Activated naive CD4-positive, alpha-beta T cell treated with anti-CD3 and anti-CD28 coated beads for 36 hours (primary cell): ENCODE measurements at places on chromosomes 12 and 14.

- no peak for DNase-seq
These were observed 10.5 kb upstream of the PLBD2 start for GRCh38 chr12:113347892-113348291.

DNA sequence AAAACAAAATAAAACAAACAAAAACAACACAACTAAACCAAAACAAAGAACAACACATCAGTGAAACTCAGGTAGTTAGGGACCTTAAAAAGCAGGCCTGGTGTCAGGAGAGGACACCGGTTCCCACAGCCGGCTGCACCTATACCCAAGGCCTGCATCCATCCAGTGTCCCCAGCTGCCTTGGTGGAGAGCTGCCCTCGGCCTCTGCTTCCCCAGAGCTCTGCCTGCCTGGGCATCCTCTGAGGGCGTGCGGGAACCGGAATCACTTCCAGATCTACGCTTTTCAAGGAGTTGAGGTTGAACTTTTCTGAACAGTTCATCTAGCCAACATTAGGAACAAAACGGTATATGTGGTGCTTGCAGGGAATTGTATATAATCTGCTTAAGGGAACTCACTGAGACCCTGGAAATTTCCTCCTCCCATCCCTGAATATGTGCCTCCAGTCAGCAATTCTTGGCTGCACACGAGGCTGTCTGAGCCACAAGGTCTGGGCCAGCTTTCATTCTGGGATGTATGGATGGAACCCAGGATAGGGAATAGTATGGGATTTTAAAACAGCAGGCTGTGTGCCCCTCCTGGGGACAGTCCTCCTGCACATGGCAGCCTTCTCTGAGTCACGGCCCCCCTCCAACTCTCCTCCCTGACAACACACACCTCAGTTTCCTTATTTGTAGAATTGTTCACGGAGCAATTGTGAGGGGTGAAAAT lies 319.0 kb upstream of the RTL1 start:
- DNase-seq, result no peak

DNA sequence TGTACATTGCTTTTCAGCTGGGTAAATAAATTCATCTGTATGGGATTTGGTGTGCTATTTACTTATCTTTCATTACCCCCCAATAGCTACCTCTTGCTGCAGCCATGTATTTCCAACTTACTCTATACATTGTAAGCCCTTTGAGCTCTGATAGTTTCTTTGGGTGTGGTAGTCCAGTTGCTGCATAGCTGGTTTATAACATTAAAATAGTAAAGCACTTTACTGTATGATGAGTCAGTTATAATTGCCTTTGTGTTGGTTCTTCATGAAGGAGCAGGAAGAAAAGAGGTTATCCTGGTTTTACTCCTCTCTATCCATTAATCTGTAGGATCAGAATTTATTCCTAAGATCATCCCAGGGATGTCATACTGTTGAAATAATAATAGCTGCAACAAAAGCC lies 15.7 kb downstream of the TBC1D30 start:
- no peak for DNase-seq

- DNase-seq, result no peak
These were observed 3.5 kb downstream of the MYF6 start for GRCh38 chr12:80710727-80711449.

- no peak for DNase-seq
These were observed 2.4 kb downstream of the C12orf75 start for GRCh38 chr12:105332925-105333324.

DNA sequence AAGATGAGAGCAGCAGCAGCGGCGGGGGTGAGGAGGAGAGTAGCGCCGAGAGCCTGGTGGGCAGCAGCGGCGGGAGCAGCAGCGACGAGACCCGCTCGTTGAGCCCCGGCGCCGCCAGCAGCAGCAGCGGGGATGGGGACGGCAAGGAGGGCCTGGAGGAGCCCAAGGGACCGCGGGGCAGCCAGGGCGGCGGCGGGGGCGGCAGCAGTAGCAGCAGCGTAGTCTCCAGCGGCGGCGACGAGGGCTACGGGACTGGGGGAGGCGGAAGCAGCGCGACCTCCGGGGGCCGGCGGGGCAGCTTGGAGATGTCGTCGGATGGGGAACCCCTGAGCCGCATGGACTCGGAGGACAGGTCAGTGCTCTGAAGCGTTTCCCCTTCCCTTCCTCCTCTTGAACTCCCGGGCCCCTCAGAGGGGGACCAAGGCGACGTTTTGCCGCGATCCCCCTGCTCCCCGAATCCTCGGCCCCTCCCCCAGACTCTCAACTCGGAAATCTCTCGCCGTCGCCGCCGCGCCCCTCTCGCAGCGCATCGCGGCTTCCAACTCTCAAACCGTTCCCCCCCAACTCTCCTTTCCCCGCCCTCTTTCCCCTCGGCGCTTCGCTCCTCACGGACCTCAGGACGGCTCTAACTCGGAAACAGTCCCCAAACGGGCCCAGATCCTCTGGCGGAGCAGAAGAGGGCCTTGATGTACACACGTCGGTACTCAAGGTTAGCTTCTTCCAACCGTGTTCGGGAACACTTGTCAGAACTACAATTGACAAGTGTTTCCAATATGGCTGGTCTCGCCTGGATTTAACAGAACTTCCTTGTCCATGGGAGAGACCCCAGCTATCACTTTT lies 947 bp downstream of the AEBP2 start:
- DNase-seq, result peak; percentile 59

- peak; percentile 61 for DNase-seq
These were observed 647 bp upstream of the ESPL1 start for GRCh38 chr12:53267306-53267998.

- DNase-seq, result no peak
These were observed 447.6 kb upstream of the SEL1L start for GRCh38 chr14:81981307-81981675.

- no peak for DNase-seq
These were observed 65.8 kb upstream of the SLC8A3 start for GRCh38 chr14:70254476-70254961.

- DNase-seq, result no peak
These were observed 15.7 kb upstream of the CIPC start for GRCh38 chr14:77082356-77082755.

DNA sequence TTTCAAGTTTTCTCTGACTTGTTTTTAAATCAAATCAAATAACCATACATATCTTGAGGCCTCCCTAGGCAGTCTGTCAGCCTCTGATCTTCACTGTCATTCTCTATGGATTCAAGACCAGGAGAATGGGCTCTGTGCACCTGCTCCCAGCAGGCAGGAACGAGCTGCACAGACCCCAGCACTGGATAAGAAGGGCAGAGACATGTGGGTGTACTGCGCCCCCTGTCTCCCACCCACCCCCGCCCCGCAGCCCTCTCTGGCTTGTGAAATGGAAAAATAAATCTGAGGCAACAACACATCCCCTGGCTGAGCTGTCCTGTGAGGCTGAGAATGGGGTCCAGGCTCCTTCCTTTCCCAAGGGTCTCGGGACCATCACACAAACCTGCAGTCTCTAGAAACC lies 26.3 kb downstream of the CLMN start:
- DNase-seq, result no peak

- DNase-seq, result no peak
These were observed 95.8 kb upstream of the SLC35F4 start for GRCh38 chr14:57961786-57962060.

GRCh38 chr12:67534046-67534445 lies 114.5 kb upstream of the DYRK2 start:
- no peak for DNase-seq

- DNase-seq, result no peak
These were observed 18.9 kb upstream of the CERS5 start for GRCh38 chr12:50185970-50186663.

DNA sequence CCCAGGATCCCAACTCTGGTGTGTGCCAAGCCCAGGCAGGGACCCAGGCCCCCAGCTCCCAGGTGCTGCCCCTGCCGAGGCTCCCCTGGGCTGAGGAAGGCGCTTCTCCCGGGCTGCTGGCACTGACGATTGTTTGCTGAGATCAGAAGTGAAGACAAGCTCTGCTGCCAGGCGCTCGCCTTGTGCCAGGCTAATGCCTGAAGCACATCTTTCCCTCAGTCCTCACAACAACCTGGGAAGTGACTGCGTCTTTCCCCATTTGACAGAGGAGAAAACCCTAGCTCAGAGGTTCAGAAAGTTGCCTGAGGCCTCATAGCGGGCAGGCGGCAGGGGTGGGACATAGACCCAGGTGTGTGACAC lies 36.8 kb downstream of the ANKRD9 start:
- no peak for DNase-seq

DNA sequence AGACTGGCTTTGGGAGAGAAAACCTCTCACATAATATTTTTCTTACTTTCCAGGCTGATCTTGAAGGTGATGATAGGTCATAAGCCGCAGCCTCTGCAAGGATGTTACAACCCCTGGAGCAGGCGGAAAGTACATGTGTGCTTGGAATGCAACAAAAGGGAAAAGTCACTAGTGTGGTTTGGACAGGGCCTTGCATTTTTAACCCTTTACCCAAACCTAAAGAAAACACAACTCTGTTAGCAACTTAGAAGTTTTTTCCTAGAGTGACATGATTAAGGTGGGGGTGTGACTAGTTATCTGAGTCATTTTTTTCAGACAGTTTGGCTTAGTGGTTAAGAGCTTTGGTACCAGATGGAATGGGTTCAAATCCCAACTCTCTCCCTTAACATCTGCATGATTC lies 97.0 kb downstream of the TMEM30B start:
- no peak for DNase-seq

DNA sequence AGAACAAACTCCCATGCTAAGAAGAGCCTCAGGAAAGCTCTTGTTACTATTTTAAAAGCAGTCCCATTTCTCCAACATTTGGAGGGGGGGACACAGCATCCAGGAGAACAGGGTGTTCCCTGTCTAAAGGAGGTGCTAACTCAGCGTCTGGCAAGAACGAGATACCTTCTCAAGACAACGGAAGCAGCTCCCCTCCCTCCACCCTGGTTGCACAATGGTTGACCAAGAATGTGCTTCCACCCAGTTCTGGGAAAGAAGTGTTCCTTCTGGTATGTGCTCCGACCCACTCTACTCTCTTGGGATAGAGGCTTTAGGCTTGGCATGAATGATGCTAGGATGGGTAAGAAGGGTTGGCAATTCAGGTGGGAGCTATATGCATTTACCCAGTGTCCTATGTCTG lies 1.5 kb upstream of the KRT6A start:
- DNase-seq, result no peak

DNA sequence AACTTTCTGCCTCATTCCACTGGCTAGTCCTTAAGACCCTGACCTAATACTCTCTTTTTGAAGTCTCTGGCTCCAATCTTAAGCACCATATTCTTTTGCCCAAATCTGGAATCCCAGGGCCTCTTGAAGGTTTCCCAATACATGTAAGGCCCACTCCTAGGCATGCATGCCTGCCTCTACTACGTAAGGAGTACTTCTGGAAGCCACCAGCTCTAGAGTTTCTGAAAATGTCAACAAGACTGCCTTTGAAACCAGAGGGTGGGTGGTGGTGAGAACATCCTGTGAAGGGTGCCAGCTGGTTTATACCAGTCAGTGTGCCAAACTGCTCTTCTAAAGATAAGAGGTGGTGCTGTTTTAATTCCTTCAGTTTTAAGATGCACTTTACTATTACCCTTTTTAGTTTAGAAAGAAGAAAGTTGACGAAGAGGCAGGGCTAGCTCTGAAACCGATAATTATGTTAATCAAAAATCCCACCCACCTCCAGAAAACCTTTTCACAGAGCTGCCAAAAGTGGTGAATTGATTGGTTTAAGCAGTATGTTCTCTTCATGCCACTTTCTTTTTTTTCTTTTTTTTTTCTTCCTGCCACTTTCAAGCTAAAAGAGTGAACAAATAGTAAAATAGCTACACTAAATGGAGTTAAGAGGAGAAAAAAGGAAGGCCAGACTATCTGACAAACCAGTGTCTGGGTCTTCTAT lies 8.7 kb upstream of the WDR89 start:
- DNase-seq, result peak; percentile 76

DNA sequence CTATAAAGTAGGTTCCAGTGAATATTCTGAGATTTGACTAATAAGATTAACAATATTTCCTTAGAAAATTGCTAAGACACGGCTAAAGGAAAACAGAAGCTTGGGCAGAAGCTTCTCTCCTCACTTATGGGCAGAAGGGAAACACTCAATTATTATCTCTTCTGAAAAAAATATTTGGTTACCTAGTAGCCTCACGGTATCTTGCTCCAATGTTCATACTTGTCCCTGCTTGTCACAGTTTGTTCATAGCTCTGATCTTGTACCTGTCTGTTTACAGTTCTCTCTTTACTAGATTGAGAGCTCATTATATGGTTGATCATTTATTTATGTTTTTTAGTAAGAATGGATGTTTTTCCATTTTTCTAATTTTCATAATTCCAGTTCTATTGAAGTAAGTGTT lies 458.0 kb upstream of the ATP2B1 start:
- no peak for DNase-seq

DNA sequence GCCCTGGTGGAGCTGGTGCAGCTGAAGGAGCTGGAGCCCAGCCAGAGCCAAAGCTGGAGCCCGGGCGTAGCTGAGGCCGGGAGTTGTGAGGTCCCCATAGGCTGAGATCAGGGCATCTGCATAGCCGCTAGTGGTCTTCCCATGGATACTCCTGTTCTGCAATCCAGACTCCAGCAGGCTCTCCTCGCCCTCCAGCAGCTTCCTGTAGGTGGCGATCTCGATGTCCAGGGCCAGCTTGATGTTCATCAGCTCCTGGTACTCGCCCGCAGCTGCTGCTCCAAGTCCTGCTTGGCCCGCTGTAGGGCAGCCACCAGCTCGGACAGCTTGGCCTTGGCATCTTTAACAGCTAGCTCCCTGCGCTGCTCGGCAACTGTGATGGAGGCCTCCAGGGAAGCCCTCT lies 966.1 kb downstream of the FSCB start:
- DNase-seq, result no peak

DNA sequence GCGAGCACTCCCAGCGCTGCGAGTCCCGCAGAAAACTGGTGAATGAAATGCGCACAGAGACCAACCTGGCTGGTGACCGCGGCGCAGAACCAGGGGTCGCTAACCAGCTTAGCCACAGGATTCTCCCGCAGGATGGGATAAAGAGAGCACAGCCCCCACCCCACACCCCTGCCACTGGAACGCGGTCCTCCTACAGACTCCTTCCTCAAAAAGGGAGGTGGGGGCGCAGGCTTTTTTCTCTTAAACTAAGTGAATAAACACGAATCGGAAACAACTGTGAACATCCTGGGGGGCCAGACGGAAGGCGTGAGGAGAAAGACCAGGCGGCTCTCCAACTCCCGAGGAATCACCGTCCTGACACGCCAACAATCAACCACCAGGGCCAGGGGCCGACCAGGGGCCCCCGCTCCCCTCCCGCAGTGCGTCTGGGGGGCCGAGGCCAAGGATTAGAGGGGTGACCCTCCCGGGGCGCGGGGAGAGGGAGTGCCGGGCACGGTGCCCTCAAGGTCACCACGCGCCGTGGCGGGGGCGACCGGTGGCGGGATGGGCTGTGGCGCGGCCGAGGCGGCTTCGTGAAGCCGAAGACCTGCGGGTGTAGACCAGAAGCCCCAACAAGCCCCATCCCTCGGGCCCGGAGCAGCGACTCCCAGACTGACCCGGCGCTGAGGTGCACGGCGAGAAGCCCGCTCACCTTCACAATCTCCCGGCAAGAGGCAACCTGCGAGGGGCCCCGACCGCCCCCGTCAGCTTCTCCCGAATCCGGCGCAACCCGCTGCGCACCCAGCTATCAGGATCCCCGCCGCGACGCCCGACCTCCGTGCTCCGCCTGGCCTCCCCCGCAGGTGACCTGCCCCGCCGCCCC lies 704 bp downstream of the ATP2B1 start:
- DNase-seq, result peak; percentile 46
